ENCODE measurements at places on chromosomes 16 and 17. TPM values are rescaled to one million over a fixed set of nuclear protein-coding genes. Genes with fewer than 3 reads are reported as not detected.
A peak's percentile ranks its signal among the peaks of the same experiment; 100 is the strongest.

GRCh38 chr16:5027086-5027485, 6.6 kb downstream of the NAGPA start:
- H3K27ac ChIP-seq = no peak overlapping the region
- peaks cover 6% of the 10 kb centered on the region for H3K4me1 ChIP-seq
- H3K27me3 ChIP-seq = no peaks in the 10 kb centered on the region
- no peaks in the 10 kb centered on the region for H3K36me3 ChIP-seq
- H3K4me3 ChIP-seq = no peak overlapping the region
- no peak for DNase-seq

DNA sequence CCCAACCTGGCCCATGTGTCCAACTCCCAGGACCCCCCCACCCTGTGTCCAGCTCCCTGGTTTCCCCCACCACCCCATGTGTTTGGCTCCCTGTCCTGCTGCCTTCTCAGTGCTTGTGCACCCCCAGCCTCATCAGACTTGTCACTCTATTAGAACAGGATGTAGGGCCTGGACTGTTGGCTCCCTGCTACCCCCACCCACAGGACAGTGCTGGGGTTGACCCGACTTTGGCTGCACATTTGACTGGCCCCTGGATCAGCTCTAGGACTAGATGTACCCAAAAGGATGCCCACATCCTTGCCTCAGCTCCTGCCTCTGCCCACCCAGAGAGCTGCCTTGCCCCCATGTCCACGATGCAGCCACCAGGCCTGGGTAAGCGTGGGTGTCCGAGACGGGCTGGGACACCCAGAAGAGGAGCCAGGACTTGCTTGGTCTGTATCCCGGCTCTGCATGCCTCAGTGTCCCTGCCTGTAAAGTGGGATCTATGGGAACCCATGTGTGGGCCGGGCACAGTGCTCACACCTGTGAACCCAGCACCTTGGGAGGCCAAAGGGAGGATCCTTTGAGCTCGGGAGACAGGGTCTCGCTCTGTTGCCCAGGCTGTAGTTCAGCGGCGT, 1.5 kb upstream of the CCDC57 start:
- H3K27me3 ChIP-seq = no peaks in the 10 kb centered on the region
- DNase-seq = no peak
- H3K4me1 ChIP-seq = peaks cover 38% of the 10 kb centered on the region
- H3K4me3 ChIP-seq = peak overlapping the region; percentile 55

DNA sequence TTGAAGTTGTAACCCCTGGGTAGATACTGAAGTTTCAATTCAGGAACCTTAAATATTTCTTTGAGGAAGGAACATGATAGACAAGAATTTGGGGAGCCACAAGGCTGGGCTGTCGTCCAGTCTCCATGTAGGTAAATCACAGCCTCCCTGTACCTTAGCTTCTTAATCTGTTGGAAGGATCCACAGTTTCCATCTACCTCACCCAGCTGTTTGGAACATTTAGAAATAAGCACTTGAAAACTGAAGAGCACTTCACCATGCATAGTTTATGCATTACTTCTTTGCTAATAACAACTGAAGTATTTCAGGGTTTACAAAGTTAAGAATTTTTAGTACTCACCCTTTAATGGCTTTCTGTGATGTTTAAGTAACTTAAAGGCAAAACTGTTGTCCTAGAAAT, 17.2 kb downstream of the TXNDC11 start:
- H3K36me3 ChIP-seq = peaks cover 51% of the 10 kb centered on the region
- H3K27me3 ChIP-seq = no peaks in the 10 kb centered on the region
- no peak overlapping the region for H3K4me3 ChIP-seq
- H3K27ac ChIP-seq = no peak overlapping the region
- H3K4me1 ChIP-seq = peaks cover 28% of the 10 kb centered on the region

GRCh38 chr17:48470388-48471034, 40.5 kb upstream of the SKAP1 start:
- H3K36me3 ChIP-seq = no peaks in the 10 kb centered on the region
- peaks cover 24% of the 10 kb centered on the region for H3K27me3 ChIP-seq
- DNase-seq = no peak
- H3K27ac ChIP-seq = no peak overlapping the region

DNA sequence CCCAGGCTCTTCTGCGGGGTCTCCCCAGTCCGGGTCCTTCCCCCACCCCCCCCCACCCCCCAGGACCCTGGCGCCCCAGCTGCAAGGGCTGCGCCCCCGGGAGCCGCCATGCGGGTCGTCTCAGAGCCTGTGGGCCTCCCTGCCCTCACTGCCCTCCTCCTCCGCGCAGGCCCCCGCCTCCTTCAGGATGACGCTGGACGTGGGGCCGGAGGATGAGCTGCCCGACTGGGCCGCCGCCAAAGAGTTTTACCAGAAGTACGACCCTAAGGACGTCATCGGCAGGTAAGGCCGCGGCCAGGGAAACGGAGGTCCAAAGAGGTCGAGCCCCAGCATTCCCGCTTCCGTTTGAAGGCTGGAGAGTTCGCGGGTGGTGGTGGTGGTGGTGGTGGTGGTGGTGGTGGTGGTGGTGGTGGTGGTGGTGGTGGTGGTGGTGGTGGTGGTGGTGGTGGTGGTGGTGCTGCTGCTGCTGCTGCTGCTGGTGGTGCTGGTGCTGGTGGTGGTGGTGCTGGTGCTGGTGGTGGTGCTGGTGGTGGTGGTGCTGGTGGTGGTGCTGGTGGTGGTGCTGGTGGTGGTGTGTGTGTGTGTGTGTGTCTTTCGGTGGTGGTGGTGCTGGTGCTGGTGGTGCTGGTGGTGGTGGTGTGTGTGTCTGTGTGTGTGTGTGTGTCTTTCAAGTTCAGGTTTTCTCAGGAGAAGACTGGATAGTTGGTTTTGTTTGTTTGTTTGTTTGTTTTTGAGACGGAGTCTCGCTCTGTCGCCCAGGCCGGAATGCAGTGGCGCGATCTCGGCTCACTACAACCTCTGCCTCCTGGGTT, 615 bp downstream of the PHKG2 start:
- peaks cover 17% of the 10 kb centered on the region for H3K36me3 ChIP-seq
- H3K4me1 ChIP-seq = peaks cover 31% of the 10 kb centered on the region
- H3K27ac ChIP-seq = peak overlapping the region; percentile 86
- peak; percentile 29 for DNase-seq
- H3K4me3 ChIP-seq = peak overlapping the region; percentile 90
- H3K27me3 ChIP-seq = no peaks in the 10 kb centered on the region

- DNase-seq = no peak
- no peaks in the 10 kb centered on the region for H3K36me3 ChIP-seq
- H3K4me3 ChIP-seq = no peak overlapping the region
Measured at GRCh38 chr16:84137287-84137686, 7.7 kb downstream of the HSDL1 start.

- H3K27ac ChIP-seq = no peak overlapping the region
- DNase-seq = no peak
- no peak overlapping the region for H3K4me3 ChIP-seq
- no peaks in the 10 kb centered on the region for H3K27me3 ChIP-seq
- peaks cover 13% of the 10 kb centered on the region for H3K4me1 ChIP-seq
Measured at GRCh38 chr17:60627124-60627523, 27.1 kb downstream of the PPM1D start.

Gene TMC8
- 364 TPM for total RNA-seq

Gene PDE6G
- 19.8 TPM for total RNA-seq

Gene HOXB7
- 0.30 TPM for total RNA-seq
